Left ventricle myocardium inferior (tissue), 1 donor: ENCODE measurements at places on chromosomes 1 and 21.

GRCh38 chr1:194117582-194117981 is 931.2 kb upstream of the B3GALT2 start:
- DNase-seq: no peak

DNA sequence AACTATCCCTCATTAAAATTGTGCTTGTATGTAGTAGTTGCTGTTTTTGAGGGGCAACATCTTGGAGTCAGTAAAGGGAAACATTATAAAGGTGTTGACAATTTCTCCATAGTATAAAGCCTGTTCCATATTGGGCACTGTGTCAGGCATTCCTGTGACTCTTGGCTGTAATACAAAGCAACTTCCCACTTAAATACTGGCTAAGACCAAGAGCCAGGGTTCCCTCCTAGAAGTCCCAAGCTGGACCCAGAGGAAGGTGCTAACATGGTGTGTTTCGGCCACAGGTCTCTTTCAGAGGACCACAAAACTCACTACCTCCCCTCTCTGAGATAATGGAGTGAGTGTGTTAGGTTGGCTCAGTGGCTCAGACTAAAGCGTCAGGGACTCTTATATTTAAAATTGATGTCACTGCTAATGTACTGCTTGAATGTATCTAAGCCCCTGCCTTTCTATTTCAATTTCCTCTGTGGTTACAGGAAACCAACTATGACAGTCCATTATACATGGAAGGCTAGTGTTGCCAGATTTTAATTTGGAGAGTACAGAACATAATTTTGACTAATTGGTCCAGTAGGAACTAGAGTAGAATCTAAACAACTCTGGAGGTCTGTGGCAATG is 74.7 kb upstream of the RGL1 start:
- DNase-seq: no peak

DNA sequence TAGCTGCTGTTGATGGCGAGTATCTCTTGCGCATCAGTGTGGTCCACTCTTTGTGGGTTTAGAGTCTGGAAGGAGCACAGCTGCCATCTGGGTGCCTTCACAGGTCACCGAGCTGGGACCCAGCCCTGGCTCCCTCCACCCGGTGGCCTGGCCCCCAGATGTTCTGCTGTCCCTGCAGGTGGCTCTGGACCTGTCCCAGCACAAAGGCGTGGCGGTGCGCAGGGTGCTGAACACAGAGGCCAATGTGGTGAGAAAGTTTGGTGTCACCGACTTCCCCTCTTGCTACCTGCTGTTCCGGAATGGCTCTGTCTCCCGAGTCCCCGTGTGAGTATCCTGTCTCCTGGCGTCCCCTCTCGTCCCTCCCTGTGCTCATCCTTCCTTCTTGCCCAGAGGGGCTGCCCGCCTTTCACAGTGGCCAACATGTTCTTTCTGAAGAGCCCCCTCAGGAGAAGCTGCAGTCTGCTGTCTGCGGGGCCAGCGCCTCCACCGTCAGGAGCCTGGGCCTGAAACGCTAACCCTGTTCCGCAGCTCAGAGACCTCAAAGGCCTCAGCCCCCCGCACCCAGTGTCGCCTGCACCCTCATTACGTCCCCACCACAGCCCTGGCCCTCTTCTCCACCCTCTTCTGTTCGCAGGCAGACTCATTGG is 27.4 kb downstream of the QSOX1 start:
- no peak for DNase-seq

- DNase-seq: no peak
Measured at GRCh38 chr1:20074055-20074724, 4.2 kb downstream of the PLA2G5 start.

GRCh38 chr1:224637515-224637914 is 21.4 kb downstream of the CNIH3 start:
- DNase-seq: no peak

GRCh38 chr1:214615109-214615508 is 12.1 kb downstream of the CENPF start:
- DNase-seq: no peak

GRCh38 chr1:208203848-208204609 is 40.2 kb downstream of the PLXNA2 start:
- no peak for DNase-seq

DNA sequence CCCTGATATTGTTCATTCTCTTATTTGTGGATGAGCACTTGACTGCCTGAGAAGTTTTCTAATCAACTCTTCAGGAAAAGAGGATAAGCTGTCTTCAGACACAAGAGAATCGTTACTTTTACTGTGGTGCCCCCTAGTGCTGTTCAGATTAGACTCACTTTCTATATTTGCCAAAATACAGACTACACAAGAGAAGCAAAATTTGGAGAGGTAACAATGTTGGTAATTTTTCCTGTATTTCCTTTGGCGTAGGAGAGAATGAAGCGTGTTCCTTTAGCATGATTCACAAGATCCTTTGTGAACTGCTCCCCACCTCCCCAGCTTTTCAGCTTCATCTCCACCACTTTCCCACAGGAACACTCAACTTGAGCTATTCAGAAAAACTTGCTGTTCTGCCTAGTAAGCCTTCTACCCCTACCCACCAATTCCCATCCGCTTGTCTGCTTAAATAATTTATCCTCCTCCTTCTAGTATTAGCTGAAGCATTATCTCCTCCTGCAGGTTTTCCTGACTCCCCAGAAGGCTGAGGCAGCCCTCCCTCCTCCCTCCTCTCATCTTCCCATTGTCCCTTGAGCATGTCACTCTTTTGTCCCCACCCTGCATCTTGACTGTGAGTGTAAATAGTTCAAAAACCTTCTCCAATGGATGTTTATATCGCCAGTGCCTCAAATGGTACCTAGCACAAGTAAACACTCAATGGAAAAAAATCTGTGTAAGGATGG is 4.5 kb downstream of the TNFSF4 start:
- no peak for DNase-seq

DNA sequence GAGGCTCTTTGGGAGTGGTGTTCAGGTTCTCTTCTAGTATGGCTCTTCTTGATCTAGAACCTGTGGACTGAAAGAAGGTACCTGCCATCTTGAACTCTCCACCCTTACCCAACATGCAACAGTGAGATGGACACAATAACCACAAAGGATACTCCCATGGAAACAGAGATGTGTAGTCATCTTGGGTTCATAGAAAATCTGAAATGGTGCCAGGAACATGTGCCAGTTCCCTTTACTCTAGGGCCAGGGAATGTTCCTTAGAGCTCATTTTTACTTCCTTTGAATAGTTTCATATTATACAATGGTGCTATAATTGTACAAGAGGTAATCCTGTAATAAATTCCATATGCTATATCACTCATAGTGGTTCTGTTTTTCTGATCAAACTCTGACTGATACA is 13.2 kb upstream of the SCYL3 start:
- DNase-seq: no peak

GRCh38 chr1:77271852-77272580 is 9.8 kb upstream of the AK5 start:
- no peak for DNase-seq

- DNase-seq: no peak
Measured at GRCh38 chr1:175884369-175884768, 141.0 kb upstream of the TNR start.

DNA sequence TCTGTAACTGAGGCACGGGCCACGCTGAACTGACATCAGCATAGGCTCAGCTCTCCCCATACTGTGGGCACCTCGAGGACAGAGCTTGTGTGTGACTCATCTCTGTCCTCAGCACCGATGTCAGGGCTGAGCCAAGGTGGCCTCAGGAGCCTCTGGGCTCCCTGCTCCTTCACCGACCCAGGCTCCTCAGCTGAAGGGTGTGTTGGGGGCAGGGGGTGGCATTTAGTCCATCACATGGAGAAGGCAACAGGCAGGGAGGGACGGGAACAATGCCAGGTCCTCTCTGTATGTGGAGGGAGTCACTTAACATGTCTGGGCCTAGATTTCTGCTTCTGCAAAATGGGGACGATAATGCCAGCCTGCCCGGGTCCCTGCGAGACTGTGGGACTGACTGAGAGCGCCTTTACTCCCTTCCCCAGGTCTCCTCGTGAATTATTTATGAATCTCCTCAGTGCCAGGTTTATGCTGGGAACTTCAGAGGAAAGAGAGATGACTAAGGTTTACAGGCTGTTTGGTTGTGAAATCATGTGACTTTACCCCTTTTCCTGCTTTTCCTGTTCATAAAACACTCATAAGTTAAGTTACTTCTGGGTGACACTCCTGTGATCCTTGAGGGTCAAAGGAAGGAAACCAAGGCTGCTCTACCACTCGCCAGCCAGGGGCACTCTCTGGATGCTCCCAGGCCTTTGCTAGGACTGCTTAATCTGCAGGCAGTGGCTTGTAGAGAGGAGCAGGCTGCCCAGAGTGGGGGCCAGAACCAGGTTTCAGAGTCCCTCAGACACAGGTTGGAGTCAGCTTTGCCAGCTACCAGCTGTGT is 16.2 kb downstream of the TTC39A start:
- DNase-seq: no peak

- no peak for DNase-seq
Measured at GRCh38 chr1:182589931-182590330, 875 bp upstream of the RNASEL start.

- DNase-seq: no peak
Measured at GRCh38 chr1:184972315-184973055, 1.8 kb downstream of the NIBAN1 start.

GRCh38 chr1:26234644-26235370 is 807 bp downstream of the CEP85 start:
- no peak for DNase-seq

GRCh38 chr1:30756545-30757351 is 826 bp downstream of the LAPTM5 start:
- DNase-seq: peak; percentile 47

DNA sequence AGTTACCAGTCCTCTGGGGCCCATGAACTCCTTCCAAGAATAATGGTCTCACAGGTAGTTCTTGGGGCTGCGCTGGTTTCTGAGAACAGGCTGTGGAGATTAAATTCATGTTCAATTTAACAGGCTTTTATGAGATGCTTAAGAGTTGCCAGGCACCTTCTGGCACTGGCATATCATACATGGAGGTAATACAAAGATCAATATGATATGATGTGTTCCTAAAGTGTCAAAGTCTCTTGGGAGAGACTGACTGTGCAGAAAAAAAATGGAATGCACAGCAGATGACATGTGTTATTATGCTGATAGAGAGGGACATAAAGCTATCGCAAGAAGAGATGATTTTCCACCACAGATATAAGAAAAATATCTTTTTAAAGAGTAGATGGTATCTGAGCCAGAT is 6.8 kb downstream of the CYP2J2 start:
- DNase-seq: no peak

GRCh38 chr1:56061824-56062223 is 517.5 kb downstream of the PLPP3 start:
- no peak for DNase-seq

- no peak for DNase-seq
Measured at GRCh38 chr1:236129306-236129705, 13.0 kb upstream of the GPR137B start.
